Esophagus (tissue), 2 donors: ENCODE measurements at places on chromosomes 2 and 18. TPM values are rescaled to one million over a fixed set of nuclear protein-coding genes. Genes with fewer than 3 reads are reported as not detected.

BMP10 gene
- not detected for polyA plus RNA-seq

ARHGAP15 gene
- 1.1 TPM for polyA plus RNA-seq

IL36A gene
- polyA plus RNA-seq = 394 TPM

ABCG5 gene
- polyA plus RNA-seq = 0.01 TPM

CRACDL gene
- polyA plus RNA-seq = 9.1 TPM

ACTG2 gene
- polyA plus RNA-seq = 660 TPM

EFR3B gene
- 0.12 TPM for polyA plus RNA-seq

ZAP70 gene
- 3.9 TPM for polyA plus RNA-seq

HOXD9 gene
- polyA plus RNA-seq = 0.99 TPM

HOXD11 gene
- 0.08 TPM for polyA plus RNA-seq
